ENCODE measurements at places on chromosomes 3 and 15.

GRCh38 chr15:73397461-73397860, 28.7 kb upstream of the HCN4 start:
- DNase-seq = no peak

DNA sequence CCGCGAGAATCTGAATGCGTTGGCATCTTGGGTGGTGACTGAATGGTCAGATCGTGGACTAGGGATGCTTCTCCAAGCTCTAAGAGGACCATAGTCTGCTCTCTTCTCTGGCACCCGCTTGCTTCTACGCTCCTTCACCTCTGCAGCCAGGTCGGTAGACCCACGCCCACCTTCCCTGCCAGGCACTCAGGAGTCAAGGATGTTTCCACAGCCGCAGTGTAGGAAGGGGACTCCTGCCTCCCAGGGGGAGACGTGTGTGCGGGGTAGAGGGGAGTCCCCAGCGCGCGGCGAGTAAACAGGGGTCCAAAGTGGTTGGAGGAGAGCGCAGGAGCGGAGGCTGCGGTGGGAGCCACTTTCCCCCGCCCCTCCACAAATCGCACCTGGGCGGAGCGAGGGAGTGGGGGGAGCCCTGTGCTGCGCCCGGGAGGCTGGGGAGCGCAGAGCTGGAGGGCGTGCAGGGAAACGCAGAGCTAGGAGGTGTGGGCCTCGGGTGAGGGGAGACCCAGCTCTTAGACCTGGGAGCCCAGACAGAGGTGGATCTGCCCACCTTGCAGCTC, 1.7 kb downstream of the LRRC3B start:
- DNase-seq = no peak

GRCh38 chr15:91609966-91610365, 243.5 kb upstream of the SLCO3A1 start:
- no peak for DNase-seq

GRCh38 chr3:24641628-24642027, 147.0 kb upstream of the THRB start:
- DNase-seq = no peak

DNA sequence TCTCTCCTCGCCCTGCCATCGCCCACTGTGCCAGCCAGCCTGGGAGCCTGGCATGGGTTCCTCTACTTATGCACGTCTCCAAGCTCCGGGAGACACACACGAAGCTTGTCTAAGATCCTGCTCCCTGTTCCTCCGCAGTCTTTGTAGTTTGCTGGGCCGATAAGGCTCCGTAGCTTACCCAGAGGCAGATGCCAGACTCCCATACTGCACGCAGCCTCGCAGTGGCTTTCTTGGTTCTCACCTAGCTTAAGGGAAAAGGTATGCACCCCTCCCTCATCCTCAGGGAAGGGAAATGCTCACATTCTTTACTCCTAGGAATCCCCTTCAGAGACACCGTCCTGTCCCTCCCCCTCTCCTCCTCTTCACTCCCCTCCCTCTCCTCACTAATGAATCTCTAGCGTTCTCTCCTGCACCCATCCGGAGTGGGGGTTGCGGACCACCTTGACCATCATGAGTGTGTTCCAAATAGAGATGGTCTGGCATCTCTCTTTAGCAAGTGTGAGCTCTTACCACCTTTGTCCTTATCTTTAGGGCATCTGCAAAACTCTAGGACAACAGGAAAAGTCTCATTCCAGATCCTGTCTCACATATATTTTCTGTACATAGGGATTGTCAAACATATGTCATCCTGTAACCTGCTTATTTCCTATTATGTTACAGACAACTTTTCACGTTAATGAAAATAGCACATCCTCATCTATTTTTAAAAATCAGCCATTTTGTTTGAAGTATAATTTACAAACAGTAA, 56.5 kb downstream of the TMEM266 start:
- no peak for DNase-seq

DNA sequence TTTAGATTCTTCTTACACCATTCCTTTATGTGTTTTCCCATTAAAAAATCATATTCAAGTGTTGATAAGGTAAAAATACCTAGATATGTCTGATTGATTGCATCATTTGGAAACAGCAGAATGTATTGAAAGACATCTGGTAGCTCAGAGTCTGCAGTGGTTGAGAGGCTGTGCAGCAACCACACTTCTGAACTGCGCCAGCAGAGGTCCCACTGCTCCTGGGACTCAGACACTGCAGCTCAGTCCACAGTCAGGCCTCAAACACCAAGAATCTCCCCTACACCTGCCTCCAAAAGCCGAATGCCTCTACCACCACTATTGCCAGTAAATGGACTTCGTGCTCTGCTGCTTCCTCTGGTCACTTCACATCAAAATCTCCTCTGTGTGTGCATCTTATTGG, 176.9 kb upstream of the LMCD1 start:
- peak; percentile 30 for DNase-seq

GRCh38 chr3:175601521-175601920, 742.4 kb downstream of the NAALADL2 start:
- DNase-seq = no peak

DNA sequence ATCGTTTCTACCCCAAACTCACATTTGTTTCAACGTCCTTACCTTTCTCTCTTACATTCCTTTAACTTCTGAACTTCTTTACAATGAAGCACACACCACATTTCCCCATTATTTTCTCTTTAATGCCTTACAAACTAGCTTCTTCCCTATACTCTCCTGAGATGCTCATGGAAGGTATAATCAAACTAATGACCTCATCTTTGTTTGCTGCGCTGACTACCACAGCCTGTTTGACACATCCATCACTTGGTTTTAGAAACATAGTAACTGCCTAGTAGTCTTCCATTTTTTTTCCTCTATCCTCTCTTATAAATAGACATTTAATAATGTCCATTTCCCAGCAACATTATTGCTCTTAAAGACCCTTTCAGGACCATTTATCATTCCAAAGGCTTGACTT, 230.5 kb upstream of the LRTM1 start:
- DNase-seq = no peak

Data from neural crest cell (in vitro differentiated cells).